ENCODE measurements at places on chromosomes 4 and X.
A peak's percentile ranks its signal among the peaks of the same experiment; 100 is the strongest.

GRCh38 chrX:28888416-28888815 is 301.2 kb downstream of the IL1RAPL1 start:
- DNase-seq: no peak

DNA sequence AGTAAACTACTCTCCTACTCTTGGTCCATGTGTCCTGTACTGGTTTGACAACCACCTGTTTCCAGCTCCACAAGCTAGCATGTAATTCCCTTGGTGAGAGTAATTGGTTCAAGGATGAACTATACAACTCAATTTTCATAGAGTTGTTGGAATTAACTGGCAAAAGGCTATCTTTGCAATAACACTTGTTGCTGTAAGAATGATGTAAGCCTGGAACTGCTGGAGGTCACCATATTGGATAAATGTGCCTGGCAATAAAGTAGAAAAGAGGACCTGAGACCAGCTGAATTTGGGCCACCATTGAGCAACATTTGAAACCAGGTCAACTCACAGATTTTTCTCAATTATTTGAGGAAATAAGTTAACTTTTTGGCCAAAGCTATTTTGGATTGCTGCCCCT is 175.5 kb downstream of the CAMK2D start:
- DNase-seq: no peak

- no peak for DNase-seq
Observed at GRCh38 chr4:7134737-7135388, 57.5 kb upstream of the SORCS2 start.

GRCh38 chr4:144547678-144548298 is 98.2 kb upstream of the HHIP start:
- DNase-seq: no peak

DNA sequence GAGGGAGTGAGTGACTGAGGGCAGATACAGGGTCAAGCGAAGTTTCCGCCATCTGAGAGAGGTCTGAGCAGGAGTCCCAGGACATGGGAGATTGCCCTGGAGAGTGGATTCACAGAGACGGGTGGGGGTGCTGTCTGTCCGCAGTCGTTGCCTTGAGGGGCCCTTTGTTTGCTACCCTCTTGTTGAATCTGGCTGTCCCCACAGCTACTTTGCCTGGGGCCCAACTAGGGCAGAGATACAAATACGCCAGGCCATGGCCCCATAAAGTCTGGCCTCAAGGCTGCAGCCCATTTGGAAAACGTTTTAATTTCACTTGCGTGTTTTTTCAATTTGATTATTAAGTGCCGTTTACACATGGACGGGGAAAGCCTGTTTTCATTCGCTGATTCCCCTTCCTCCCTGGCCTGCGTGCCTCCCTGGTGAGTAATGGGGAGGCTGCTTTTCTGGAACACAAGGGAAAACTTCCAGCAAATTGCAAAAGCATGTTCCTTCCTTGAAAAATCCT is 134.4 kb downstream of the SMIM20 start:
- DNase-seq: no peak

- peak; percentile 63 for DNase-seq
Observed at GRCh38 chrX:124388562-124388961, 42.2 kb downstream of the SH2D1A start.

DNA sequence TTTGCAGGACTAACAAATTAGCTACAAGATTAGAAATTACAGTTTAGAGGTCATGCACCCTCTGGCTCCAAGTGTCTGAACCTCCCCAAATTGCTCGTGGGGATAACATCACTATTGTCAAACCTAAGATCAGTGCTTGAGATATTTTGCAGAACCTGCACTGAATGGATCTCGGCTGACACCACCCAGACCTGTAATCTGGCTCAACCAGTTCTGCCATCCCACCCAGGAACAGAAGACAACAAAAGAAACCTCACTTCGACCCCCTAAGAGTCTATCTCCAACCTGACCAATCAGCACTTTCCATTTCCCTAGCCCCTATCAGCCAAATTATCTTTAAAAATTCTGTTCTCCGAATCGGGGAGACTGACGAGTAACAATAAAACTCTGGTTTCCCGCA is 318.7 kb downstream of the NAP1L3 start:
- DNase-seq: no peak

DNA sequence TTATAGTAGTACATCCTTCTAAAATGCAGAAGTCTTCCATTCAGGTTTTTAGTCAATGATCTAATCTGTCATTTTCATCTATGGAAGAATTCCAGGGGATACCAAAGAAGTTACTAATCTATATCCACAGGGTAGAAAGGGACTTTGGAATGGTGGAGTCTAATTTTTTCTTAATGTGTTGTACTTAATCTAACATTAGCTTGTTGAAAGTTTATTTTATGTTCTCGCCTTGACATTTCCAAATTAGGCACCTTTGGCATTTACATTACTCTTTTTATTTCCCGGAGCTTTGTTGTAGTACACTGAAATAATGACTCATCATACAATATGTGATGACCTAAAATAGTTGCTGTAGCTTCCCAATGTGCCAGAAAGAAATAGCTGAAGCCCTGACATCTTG is 91.5 kb downstream of the HTR2C start:
- DNase-seq: no peak

DNA sequence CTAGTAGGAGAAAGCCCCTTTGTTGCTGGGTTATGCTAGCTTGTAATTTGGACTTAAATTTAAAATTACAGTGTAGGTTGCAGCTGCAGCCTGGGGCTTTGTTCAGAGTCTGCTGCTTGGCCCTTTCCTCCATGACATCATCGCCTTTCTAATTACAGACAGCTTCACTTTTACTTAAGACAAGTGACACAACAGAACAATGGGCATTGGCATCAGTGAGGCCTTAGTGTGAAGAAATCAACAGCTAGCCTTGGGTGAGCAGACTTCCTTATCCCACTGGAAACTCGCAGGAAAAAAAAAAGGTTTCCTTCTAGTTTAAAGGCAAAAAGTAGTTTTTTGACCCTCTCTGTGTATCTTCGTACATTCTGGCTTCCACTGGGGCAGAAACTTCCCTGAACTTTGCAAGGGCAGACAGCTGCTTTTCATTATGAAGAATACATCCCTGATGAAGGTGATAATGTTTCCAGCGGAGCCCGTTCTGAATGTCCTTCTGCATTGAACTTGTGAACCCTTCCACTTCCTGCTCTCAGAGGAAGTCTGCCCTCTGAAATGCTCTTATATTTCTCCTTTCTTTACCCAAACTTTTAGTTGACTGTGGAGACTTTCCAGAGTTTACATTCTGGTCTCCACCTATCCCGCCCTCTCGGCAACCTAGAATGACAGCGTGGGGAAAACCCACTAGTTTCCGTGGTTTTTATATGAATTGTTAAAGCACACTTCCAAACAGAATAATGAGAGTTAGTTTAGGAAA is 123.2 kb upstream of the FAM9C start:
- DNase-seq: no peak

GRCh38 chr4:130689181-130689580 is 1593.2 kb downstream of the C4orf33 start:
- no peak for DNase-seq

GRCh38 chr4:89416960-89417359 is 109.4 kb upstream of the GPRIN3 start:
- peak; percentile 4 for DNase-seq

GRCh38 chr4:17762726-17763125 is 18.7 kb downstream of the FAM184B start:
- DNase-seq: peak; percentile 63

GRCh38 chr4:133152330-133152821 is 3.3 kb downstream of the PCDH10 start:
- no peak for DNase-seq

DNA sequence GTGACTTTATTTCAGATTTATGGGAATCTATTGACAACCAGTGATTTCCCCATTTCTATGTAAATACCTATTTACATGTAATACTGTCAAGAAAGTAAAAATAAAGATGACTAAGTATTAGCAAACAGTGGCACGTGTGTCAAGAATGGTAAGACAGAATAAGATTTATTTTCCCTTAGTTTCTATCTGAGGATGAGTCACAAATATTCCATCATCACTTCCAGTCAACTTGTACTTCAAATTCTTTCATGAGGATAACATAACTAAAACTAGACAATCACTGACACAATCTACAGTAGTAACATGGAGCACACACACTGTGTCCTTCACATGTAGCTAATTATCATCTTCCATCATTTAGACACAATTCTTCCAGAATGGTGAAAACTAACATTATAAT is 625.3 kb upstream of the PCDH7 start:
- no peak for DNase-seq

GRCh38 chrX:134669378-134670098 is 11.3 kb upstream of the PLAC1 start:
- no peak for DNase-seq

GRCh38 chr4:168960716-168961115 is 49.3 kb downstream of the CBR4 start:
- no peak for DNase-seq

All from SK-MEL-5 (cell line).